ENCODE measurements at places on chromosomes 11 and 22.

DNA sequence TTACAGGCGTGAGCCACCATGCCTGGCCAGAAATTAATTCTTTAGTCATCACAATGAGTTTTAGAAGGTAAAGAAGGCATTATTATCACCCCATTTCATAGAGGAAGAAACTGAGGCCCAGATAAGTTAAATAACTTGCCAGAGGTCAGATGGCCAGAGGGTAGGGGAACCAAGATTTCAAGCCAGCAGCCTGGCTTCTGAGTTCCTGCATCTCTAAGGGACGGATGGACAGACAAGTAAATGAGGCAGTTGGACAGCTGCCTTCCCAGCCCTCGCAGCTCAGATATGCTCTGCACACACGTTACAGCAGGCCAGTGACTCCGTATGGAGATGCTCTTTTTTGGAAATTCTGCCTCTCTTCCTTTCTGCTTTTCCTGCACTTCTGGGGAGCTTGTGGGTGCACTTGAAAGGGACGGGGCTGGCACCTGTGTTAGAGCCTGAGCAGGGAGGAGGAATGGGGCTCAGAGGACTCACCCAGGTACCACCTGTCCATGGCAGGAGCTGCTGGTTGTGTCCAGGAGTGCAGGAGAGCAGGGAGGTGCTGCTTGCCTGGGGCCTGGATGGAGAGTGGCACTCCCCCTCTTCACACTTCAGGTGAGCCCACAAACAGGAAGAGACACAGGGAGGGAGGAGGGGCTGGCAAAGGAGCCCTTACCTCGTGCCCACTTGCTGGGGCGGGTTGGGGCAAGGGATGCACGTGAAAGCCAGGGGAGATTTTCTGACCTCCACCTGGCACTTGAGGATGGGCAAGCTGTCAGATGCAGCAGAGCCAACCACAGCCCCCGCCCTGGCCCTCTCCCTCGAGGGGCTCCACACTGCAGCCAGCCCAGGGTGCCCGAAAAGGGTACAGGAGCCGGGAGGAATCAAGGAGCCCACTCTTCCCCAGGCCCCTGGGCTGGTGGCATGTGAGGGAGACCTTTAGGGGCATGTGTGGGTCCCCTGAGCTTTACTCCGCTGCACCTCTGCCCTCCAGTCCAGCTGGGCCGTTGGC, 3.3 kb upstream of the FXYD2 start:
- no peak for DNase-seq

- DNase-seq, result no peak
These were observed 40.2 kb downstream of the TBX1 start for GRCh38 chr22:19800761-19801244.

GRCh38 chr22:35719212-35719875, 1.7 kb downstream of the APOL5 start:
- no peak for DNase-seq

- no peak for DNase-seq
These were observed 355.5 kb downstream of the CADM1 start for GRCh38 chr11:115148691-115149090.

GRCh38 chr22:20156611-20157429, 6.0 kb upstream of the CCDC188 start:
- peak; percentile 76 for DNase-seq
